NCI-H748 treated with DMSO at 0.1 percent for 48 hours (cell line): ENCODE measurements at places on chromosomes 4 and X.

- no peak for DNase-seq
These were observed 52.6 kb upstream of the LRAT start for GRCh38 chr4:154691229-154691628.

GRCh38 chr4:73593631-73594241 is 26.5 kb downstream of the RASSF6 start:
- DNase-seq, result peak; percentile 12

DNA sequence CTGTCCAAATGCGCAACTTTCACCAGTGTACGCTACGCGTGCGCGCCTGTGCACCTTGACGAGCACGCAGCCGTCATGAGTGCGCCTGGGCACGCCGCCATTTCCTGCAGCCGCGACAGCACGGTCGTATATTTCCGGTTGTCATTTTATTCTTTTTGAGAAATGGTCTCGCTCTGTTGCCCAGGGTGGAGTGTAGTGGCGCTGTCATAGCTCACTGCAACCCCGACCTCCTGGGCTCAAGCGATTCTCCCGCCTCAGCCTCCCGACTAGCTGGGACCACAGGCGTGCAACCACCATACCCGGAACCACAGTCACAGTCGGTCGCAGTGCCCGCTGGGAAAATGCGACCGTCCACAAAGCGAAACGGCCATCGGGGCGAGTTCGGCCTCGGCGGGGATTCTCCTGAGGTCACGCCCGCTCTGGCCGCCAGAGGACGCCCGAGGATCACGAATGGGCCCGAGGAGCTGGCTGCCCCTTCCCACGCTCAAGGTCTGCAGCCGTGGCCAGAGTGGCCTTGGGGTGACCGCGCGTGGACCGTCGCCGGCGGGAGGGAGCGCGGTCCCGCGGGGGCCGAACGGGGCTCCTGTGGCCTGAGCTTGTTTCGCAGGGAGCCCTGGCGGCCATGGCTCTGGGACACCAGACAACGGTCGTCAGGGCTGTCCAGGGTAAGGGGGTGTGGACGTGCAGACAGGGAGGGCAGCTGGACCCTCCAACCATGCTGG is 23.7 kb upstream of the PNMA3 start:
- DNase-seq, result peak; percentile 21

DNA sequence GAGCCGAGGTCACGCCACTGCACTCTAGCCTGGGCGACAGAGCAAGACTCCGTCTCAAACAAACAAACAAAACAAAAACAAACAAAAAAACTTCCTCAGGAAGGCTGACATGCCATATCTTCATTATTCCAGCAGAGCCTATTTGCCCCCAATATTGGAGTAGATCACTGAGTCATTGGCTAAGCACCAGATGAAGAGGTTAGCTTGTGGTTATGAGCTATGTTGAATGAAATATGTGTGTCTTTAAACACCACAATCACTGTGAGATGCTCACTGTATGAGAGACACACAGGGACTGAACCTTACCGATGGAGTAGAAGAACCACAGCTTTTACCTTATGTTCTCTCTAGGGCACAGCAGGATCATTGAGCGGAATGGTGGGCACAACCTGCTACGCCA is 122.1 kb upstream of the EOLA2 start:
- DNase-seq, result no peak

GRCh38 chr4:56048702-56049431 is 100.1 kb downstream of the CEP135 start:
- peak; percentile 10 for DNase-seq

DNA sequence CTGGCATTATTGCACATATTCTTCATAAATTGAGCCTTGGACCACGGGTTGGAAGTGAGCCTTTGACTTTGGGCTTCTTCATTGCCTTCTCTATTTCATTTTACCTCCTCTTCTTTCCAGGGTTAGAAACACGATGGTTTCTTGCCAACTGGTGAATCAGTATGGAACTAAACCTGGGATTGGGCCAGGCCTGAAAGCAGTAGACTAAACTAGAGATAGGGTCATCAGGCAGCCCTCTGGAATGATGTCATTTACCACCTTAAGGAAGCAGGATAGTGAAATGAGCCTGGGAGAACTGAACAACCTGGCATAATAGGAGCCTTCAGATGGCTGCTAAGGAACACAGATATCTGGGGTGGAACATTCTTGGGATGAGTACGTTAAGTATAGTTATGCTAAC is 67.5 kb upstream of the ATP8A1 start:
- no peak for DNase-seq

- DNase-seq, result peak; percentile 26
These were observed 17.3 kb downstream of the APLN start for GRCh38 chrX:129637217-129638109.

DNA sequence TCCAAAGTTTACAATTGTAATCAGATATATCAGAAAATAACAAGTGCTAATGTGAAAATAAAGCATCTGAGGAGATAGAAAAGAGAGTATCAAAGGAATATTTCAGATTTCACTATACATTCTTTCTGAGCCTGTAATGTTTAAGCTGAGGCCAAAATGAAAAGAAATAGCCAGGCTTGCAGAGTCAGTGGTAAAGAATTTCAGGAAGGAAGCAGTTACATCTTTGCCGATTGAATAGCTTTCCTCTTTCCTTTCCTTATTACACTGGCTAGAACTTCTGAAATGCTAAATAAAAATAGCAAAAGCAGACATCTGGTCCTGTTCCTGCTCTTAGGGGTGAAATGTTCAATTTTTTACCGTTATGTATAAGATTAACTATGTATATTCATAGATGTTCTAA is 1441.6 kb upstream of the PCDH7 start:
- DNase-seq, result no peak

GRCh38 chrX:82695066-82695465 is 813.0 kb upstream of the POU3F4 start:
- DNase-seq, result no peak

- no peak for DNase-seq
These were observed 160.5 kb upstream of the AGTR2 start for GRCh38 chrX:116009861-116010710.

DNA sequence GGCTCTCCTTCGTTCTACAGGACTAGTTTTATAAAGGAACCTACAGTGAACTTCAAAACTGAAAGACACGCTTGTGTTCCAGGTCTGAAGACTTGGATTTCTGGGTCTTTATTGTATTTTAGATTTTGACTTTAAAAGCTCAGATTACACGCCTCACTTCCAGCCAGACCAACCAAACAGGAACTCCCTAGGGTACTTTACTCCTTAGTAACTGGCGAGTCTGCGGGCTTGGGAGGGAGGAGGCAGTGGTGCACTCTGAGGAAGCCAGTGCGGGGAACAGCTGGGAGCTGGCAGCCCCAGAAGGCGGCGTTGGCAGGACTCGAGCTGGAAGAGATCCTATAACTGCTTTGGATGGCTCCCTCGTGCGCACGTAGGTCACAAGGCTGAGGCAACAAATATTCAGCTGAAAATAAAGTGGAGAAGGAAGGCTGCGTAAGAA is 391 bp upstream of the PHKA1 start:
- DNase-seq, result no peak

GRCh38 chr4:25401066-25401465 is 24.0 kb downstream of the ANAPC4 start:
- no peak for DNase-seq

DNA sequence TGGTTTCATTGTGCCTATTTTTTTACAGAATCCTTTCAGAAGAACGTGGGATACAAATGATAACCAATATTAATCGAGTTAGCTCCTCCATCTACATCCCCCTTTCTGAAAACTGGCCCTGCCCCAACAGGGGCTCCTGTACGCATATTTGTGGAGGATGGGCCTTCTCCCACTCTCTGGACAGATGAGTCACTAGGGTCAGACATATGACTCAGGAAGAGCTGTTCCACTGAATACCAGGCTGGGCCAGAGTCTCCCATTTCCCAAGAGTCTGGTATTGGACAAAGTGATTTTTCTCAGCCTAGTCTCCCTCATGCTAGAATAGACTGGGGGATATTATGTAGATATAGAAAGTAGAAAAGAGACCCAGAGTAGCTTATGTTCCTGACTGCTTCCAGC is 142.4 kb downstream of the TSPAN5 start:
- DNase-seq, result no peak

GRCh38 chr4:76546759-76547742 is 112.0 kb downstream of the SHROOM3 start:
- DNase-seq, result no peak

DNA sequence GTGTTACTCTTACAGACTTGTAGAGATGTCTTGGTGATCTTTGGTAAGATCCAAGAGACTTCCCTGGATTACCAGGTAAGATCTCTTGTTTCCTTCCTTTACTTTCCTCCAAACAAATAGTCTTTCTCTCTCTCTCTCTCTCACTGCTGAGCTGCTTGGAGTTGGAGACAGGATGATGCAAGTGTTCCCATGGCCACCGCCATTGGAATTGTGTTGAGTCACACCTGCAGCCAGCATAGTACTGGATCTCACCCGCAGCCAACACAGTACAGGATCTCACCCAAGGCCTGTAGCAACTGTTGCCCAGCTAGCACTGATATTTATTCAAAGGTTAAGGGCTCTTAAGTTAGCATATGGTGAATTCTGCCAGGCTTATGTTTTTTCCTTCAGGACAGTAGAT is 1080.9 kb downstream of the FAT4 start:
- DNase-seq, result no peak

GRCh38 chrX:36930491-36930890 is 77.7 kb upstream of the FAM47C start:
- no peak for DNase-seq

DNA sequence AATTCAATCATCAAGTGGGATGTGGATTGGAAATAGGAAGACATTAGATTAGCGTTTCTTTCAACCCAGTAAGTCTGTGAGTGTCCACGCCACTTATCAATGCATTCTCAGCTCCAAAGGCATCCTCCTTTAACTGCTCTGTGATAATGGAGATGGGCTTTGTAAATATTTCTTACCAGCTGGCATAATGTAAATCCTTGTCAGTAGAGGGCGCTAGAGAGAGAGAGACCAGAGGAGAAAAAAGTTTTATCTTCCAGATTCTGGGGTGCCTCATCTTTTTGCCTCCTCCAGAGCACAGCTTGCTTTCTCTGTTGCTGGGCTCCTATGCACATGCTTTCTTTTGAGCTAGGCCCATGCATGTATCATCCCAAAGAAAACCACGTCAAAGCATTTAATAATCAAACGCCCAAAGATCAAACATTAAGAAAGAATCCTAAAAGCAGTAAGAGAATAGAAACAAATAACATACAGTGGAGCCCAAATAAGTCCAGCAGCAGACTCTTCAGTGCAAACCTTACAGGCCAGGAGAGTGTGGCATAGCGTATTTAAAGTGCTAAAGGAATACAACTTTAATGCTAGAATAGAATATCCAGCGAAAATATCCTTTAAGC is 9.6 kb upstream of the MTMR1 start:
- peak; percentile 59 for DNase-seq
